ENCODE measurements at places on chromosomes 7 and 10.
A peak's percentile ranks its signal among the peaks of the same experiment; 100 is the strongest.

DNA sequence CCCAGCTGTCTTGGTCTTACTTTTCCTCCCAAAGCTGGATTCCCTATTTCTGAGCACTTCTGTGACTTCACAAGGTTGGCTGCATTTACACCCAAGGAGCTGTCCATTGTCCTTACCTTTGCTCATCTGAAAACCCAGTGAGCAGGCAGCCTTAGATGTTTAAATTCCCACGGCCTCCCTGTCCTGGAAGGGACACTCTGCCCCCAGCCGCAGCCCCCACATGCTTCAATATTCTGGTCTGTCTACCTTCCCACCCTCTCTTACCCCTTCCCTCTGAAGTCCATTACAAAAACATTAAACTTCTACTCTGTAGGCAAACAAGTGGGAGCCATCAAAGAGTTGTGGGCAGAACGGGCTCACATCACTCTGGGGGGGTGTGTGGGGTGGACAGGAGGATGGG is 73.8 kb upstream of the EFCAB10 start:
- no peak for DNase-seq

DNA sequence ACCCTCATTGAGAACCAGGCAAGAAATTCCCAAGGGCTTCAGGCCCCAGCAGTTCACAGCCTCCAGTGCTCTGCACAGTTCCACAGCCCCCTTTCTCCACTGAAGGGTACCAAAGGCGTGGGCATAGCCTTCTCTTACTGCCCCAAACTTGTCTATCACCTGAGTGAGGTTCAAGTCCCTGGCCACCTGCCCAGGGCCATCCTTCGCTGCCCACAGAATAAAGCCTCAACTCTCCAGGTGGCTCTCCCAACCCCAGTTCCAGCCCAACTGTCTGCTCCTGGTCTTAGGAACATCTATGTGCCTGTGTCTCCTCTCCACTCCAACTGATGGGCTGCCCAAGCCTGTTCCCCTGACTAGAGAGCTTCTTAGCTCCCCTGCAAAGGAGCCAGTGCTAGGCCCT is 79.1 kb downstream of the FAM53B start:
- no peak for DNase-seq

DNA sequence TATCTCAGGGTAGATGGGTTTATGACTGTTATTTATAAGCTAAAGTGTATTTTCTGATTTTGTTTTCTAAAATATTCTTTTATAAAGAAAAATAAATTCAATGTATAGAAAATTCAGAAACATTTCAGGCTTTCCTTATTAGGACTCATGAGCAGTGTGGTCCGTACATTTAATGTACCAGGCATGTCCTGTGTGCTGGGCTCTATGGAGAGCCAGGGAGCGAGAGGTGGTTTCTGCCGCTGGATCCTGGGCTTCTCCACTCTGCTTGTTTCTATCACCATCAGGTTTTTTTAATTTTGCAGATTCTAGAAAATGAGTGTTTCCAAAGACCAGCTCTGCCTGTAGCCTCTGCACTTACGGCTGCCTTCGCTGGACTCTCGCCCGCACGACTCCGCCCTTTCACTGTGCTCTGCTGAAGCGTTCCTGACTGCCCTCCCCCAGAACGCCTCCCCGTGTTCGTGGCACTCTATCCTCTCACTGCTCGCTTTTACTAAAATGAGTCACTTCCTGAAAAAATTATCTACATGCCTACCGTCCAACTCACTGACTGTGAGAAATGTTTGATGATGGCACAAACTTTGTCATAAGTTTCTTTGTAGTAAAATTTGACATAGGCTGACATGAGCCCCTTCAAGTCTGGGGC is 188.5 kb downstream of the ZMYND11 start:
- DNase-seq, result peak; percentile 8

DNA sequence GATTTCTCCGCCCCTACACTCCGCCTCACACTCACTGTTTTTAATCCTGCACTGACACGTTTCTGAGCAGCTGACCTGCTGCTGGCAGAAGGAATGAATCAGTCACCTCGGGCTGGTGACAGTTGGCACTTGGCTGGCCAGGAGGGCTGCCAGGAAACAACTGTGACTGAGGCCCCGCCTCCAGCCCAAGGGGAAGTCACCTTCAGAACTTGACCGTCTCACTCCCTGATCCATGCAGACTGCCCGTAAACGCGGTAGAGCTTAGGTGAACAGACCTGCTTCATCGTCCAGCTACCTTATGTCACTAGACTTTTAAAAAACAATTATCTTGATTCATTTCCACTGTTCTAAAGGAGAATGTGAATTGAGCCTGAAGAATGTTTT is 107.5 kb downstream of the DOCK1 start:
- peak; percentile 10 for DNase-seq

DNA sequence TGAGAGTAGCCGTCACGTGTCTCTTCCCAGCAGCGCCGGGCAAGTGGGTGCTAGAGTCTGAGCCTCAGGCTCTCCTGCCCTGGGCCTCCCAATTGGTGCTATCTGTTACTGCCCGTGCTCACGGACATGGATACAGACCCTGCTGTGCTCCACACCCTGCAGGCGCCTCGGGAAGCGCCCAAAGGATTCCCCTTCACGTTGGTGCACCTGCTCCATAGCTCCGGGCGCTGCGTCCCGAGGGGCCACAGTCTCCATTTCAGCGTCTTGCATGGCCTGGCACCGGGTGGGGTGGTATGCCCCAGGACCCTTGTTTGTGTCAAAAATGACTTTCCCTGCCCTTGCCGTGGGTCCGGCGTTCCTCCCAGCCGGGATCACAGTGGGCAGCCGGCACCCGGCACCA is 13.8 kb upstream of the ZNF212 start:
- DNase-seq, result no peak

- no peak for DNase-seq
Observed at GRCh38 chr10:125152450-125153368, 7.7 kb downstream of the CTBP2 start.

DNA sequence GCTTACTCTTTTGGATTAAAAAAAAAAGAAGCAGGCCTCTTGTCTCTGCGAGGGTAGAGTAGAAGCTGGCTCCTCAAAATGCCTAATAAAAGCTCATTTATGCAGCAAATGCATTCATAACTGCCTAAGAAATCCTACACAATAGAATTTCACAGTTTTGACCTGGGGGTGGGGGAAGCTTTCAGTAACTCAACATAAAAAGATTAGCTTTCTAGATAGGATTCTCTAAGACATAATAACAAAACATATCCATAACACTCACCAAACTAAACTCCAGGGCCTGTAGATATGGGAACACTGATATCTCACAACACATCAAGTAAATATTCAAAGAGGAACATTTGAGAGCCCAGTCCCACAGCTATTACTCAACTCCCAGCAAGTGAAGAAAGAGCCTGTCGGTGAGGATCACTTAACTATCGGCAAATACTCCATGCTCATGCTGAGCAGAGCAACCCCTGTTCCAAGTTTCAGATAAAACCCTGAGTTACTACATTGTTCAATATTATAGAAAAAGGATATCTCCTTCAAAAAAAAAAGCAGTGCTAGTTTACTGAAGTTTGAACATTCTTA is 88.1 kb downstream of the COBL start:
- DNase-seq, result no peak

DNA sequence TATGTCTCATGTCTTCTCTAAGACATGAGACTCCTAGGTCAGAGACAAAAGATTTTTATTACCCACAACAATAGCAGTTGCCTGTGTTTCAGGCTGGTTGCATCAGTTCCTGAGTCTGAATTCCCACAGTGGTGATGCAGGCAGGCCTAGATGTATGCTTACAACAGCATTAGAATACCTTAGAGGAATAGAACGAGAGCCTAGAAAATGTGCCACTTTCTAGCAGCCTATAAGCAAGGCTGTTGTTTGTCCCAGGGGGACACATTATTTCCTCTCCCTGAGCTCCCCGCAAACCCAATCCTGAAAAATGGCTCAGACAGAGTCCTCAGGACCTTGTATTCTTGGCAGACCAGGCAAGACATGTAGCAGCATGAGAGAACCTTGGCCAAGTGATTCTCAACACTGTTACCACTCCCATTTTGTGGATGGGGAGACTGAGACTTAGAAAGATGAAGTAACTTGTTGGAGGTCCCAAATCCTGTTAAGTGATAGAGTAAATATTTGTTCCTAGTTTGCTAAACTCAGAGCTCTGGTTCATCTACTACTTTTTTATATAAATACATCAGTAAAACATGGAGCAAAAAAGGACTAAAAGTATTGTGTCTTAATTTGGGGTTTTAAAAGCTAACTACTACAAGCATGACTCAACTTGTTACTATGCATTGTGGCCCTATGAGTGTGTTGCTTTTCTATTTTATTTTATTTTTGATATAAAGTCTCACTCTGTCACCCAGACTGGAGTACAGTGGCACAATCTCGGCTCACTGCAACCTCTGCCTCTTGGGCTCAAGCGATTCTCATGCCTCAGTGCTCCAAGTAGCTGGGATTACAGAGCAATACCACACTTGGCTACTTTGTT is 14.2 kb downstream of the VTI1A start:
- peak; percentile 51 for DNase-seq
